ENCODE measurements at places on chromosomes 1 and 21.

- DNase-seq, result no peak
These were observed 10.5 kb upstream of the SLAMF1 start for GRCh38 chr1:160657250-160657781.

- no peak for DNase-seq
These were observed 8.9 kb upstream of the LCE5A start for GRCh38 chr1:152501704-152502103.

DNA sequence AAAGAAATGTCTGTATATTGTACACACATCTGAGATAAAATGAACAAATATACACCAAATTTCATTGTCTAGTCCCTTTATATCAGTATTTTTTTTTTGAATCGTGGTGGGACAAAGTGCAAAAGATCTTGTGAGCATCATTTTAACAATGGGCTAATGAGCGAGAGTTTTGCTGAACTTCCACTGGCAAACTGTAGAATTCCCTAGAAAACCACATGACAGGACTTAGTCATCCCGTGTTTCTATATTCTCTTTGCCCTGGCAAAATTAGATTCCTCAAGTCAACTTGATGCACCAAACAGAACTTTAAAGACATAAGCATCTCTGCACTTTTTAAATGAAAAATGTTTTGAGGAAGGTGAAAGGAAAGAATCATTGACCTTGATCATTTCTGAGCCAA, 488.2 kb upstream of the PTBP2 start:
- no peak for DNase-seq

- DNase-seq, result no peak
These were observed 106.4 kb downstream of the RGL1 start for GRCh38 chr1:183911285-183911684.

- DNase-seq, result no peak
These were observed 153.9 kb downstream of the GRIK3 start for GRCh38 chr1:36880155-36881067.

DNA sequence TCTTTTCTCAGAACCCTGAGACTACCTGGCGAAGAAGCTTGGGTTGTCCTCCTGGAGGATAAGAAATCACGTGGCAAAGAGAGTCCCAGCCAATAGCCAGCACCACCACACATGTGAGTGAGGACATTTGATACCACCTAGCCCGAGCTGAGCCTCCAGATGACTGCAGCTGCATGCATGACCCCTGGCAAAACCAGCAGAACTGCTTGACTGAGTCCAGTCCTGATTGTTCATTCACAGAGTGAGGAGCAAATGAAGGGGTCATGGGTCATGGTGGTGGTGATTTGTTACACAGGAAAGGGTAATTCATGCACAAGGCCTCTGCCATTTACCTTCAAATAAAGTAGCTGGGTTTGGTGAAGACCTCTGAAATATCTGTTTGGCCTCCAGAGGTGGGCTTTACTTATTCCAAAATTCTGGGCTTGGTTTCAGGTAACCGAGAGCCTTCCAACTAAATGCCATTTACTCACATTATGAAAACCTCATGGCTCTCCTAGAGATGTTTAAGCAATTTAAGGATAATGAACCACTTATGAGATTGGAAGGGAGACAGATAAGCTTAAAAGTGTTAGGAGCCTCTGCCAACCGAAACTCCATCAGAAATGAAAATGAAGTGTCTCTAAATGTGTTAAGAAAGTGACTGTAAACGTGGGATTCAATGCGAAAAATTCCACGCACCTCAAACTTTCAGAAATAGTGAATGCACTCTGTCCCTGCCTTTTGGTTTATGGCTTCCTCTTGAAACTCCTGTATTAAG, 163.3 kb downstream of the SLC35F3 start:
- no peak for DNase-seq

All from eye (tissue), 1 donor.